Kidney (tissue), 22 donors: ENCODE measurements at places on chromosomes 16 and 17. TPM values are rescaled to one million over a fixed set of nuclear protein-coding genes. Genes with fewer than 3 reads are reported as not detected.

DNA sequence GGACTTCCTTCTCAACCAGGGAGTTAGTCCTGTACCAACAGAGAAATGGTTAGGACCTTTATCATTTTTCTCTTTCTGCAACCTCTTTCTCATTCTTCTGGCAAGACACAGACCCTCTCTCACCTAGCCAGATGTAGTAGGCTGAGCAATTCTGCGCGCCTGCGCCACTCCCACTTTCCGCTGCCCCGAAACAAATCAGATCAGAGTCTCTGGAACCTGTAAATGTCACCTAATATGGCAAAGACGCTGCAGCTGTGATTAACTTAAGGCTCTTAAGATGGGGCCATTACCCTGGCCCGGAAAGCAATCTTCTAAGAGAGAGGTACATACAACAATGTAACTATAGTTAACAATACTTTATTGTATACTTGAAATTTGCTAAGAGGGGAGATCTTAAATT, 94.3 kb upstream of the ASIC2 start:
- no peak overlapping the region for H3K27ac ChIP-seq
- H3K4me1 ChIP-seq = peaks cover 2% of the 10 kb centered on the region
- H3K36me3 ChIP-seq = no peaks in the 10 kb centered on the region
- H3K27me3 ChIP-seq = no peaks in the 10 kb centered on the region
- no peak for DNase-seq
- H3K4me3 ChIP-seq = no peak overlapping the region

DNA sequence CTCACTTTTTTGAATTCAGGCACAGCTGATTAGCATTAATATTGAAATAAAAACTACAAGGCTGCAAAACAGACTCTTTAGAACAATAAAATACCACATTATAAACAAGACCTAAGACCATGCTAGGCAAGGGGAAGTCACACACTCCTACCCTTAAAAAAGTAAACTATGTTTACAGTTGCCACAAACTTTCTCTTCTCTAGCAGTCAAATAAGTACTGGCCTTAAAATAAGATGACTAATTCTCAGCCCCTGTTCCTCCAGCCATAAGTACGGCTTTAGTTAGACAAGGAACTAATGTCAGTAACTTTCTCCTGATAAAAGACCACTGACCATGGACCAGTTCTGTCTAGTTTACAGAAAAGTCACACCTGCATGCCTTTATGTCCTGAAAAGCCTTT, 19.5 kb upstream of the CPHXL start:
- DNase-seq = no peak
- no peaks in the 10 kb centered on the region for H3K36me3 ChIP-seq
- H3K4me3 ChIP-seq = no peak overlapping the region
- H3K27me3 ChIP-seq = no peaks in the 10 kb centered on the region

DNA sequence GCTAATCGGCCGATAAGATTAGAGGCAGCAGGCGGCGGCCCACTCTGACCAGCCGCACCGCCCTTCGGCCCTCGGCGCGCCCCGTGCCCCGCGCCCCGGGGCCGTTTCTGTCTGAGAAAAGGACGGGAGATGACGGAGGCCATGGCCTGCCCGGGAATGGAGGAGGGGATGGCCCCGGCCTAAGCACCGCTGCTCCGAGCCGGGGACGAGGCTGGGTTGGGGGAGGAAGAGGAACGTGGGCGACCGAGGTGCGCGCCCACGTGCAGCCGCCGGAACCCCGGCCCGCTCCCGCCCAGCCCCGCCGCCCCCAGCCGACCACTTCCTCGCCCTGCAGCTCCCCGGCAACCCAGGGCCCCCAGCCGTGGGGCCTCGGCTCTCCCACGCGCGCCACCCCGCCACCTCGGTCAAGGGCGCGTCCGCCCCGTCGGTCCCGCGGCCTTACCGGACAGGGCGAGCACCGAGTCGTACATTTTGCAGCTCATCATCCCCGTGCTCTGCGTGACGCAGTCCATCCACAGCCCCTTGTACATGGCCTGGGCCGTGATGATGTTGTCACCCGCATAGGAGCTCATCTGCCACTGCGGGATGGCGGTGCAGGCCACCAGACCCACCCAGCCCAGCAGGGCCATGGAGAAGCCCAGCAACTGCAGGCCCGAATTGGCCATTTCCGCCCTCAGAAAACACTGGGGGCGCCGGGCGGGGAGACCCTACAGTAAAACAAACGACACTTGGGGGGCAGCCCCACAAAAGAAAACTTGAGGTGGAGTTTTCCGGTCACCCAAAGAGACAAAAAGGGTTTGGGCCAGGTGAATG, 693 bp downstream of the CLDN7 start:
- H3K4me1 ChIP-seq = peaks cover 21% of the 10 kb centered on the region
- DNase-seq = no peak
- H3K27ac ChIP-seq = peak overlapping the region; percentile 89
- peak overlapping the region; percentile 57 for H3K4me3 ChIP-seq
- H3K27me3 ChIP-seq = no peaks in the 10 kb centered on the region
- peaks cover 4% of the 10 kb centered on the region for H3K36me3 ChIP-seq

- H3K4me1 ChIP-seq = peaks cover 6% of the 10 kb centered on the region
- no peak for DNase-seq
- H3K36me3 ChIP-seq = no peaks in the 10 kb centered on the region
These were observed 78.3 kb downstream of the NLK start for GRCh38 chr17:28120766-28121165.

DNA sequence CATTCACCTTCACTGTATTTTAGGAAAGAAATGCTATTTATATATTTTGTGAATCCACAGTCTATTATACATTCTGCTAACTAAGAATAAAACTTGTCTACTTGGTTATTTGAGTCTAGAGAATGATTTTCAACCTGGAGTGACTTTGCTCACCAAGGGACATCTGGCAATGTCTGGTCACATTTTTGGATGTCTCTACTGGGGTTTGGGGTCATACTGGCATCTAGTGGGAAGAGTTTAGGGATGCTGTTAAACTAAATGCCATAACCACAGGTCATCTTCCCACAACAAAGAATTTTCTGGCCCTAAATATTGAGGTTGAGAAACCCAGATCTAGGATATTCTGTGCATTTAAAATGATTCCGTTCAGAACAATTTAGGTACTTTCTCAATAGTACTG, 26.0 kb downstream of the KCNJ16 start:
- no peak for DNase-seq
- no peaks in the 10 kb centered on the region for H3K4me1 ChIP-seq
- H3K27ac ChIP-seq = no peak overlapping the region
- H3K36me3 ChIP-seq = peaks cover 19% of the 10 kb centered on the region

UBTF gene
- 98.8 TPM for total RNA-seq

GRCh38 chr16:78134944-78135619, 35.6 kb downstream of the WWOX start:
- H3K4me1 ChIP-seq = no peaks in the 10 kb centered on the region
- H3K27ac ChIP-seq = no peak overlapping the region
- DNase-seq = no peak
- no peak overlapping the region for H3K4me3 ChIP-seq

- H3K27me3 ChIP-seq = no peaks in the 10 kb centered on the region
- H3K4me1 ChIP-seq = no peaks in the 10 kb centered on the region
- no peaks in the 10 kb centered on the region for H3K36me3 ChIP-seq
These were observed 947.5 kb downstream of the CDH11 start for GRCh38 chr16:64174327-64174726.

CES1 gene
- total RNA-seq = 11.9 TPM

DNA sequence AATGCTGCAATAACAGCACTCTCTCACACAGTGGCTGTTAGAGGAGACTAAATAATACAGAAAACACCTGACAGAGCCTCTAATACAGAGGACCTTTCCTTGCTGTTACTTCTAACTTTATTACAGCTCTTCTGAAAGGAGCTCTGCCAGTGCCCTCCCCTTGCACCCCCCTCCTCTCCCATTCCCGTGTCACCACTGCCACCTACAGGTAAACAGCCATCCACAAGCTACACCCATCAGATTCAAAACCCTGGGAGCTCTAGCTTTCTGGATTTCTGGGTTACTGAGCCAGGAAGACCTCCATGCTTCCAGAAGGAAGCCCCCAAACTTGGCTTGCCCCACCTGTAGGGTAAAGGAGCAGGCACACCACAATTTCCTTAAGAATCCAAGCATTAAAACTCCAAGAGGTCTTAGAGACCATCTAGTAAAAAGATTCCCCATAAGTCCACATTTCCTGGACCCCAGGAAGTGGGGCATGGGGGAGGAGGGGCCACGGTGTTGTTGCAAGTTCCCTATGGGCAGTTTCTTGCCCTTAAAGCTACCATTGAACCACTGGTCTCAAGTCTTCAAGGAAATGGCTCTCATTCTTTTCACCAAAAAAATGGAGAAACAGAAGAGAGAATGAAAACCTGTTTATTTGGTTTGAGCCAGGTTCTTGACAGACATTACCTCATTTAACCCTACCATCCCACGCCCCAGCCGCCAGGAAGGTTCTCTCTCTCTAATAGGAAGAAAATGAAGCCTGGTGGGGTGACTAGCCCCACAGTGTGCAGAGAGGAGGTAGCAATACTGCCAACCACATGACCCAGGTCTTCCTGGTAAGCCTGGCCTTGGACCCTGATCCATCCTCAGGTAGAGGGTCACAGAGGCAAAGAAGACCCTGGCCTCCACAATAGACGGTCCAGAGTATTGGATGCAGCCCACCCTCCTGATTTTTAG, 52.8 kb downstream of the TOM1L2 start:
- H3K27me3 ChIP-seq = no peaks in the 10 kb centered on the region
- H3K4me1 ChIP-seq = peaks cover 16% of the 10 kb centered on the region
- no peak overlapping the region for H3K4me3 ChIP-seq
- DNase-seq = no peak

- H3K36me3 ChIP-seq = no peaks in the 10 kb centered on the region
- no peaks in the 10 kb centered on the region for H3K27me3 ChIP-seq
- H3K4me3 ChIP-seq = peak overlapping the region; percentile 84
- no peak for DNase-seq
These were observed 393 bp upstream of the PSMB10 start for GRCh38 chr16:67936880-67937605.

CORO6 gene
- 5.9 TPM for total RNA-seq

DNA sequence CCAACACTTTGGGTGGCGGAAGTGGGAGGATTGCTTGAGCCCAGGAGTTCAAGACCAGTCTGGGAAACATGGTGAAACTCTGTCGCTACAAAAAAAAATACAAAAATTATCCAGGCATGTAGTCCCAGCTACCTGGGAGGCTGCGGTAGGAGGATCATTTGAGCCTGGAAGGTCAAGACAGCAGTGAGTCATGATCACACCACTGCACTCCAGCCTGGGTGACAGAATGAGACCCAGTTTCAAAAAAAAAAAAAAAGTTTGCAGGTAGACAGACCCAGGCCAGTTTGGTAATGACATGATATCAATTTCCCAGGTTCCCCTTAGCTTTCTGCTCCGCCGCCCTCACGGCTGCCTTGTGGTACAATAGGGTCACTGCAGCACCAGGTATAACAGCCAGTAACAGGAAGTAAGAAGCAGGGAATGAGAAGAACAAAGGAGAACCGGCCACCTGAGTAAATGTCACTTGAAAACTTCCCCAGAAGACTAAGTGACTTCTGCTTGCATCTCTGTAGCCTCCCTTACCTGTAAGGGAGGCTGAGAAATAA, 201.2 kb upstream of the HSBP1 start:
- H3K27ac ChIP-seq = no peak overlapping the region
- H3K4me1 ChIP-seq = no peaks in the 10 kb centered on the region
- no peaks in the 10 kb centered on the region for H3K36me3 ChIP-seq
- no peaks in the 10 kb centered on the region for H3K27me3 ChIP-seq
- DNase-seq = no peak

SNAI3 gene
- total RNA-seq = 2.3 TPM

DNA sequence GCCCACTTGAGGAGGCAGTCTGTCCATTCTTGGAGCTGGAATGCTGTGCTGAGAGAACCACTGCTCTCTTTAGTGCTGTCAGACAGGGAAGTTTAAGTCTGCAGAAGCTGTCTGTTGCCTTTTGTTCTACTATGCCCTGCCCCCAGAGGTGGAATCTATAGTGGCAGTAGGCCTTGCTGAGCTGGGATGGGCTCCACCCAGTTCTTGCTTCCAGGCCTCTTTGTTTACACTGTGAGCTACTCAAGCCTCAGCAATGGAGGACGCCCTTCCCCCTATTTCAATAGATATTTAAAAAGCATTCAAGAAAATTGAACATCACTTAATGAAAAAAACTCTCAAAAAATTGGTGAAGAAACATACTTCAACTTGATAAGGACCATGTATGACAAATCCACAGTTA, 313.5 kb downstream of the PHKB start:
- H3K27ac ChIP-seq = no peak overlapping the region
- no peaks in the 10 kb centered on the region for H3K27me3 ChIP-seq
- no peak for DNase-seq
- H3K4me3 ChIP-seq = no peak overlapping the region
- no peaks in the 10 kb centered on the region for H3K4me1 ChIP-seq
- H3K36me3 ChIP-seq = no peaks in the 10 kb centered on the region

KRT39 gene
- total RNA-seq = not detected

TMEM88 gene
- 17.6 TPM for total RNA-seq

PPM1E gene
- 0.82 TPM for total RNA-seq

MIEF2 gene
- total RNA-seq = 25.3 TPM

DNA sequence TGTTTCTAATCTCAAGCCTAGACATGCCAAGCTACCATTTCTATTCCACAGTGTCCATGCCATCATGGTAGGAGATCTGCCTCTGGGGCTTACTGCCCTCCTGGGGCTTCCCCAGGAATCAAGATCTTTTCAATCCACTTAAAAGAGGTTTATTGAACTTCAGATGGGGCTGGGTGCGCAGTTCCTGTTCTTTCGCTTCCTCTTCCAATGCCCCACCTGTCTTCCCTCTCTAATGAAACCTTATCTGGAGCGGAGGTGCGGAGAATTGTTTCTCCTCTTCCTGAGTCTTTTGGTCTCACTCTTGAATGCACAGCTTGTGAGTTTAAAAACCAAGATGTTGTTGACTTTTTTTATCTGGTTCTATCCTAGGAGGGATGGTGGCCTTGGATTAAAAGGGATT, 30.4 kb upstream of the METTL16 start:
- no peak for DNase-seq
- H3K4me3 ChIP-seq = no peak overlapping the region
- H3K4me1 ChIP-seq = no peaks in the 10 kb centered on the region
- no peaks in the 10 kb centered on the region for H3K27me3 ChIP-seq

- H3K27me3 ChIP-seq = no peaks in the 10 kb centered on the region
- H3K4me1 ChIP-seq = no peaks in the 10 kb centered on the region
- H3K36me3 ChIP-seq = no peaks in the 10 kb centered on the region
- no peak overlapping the region for H3K27ac ChIP-seq
- no peak overlapping the region for H3K4me3 ChIP-seq
- no peak for DNase-seq
These were observed 8.7 kb downstream of the SMURF2 start for GRCh38 chr17:64653325-64653984.

DNA sequence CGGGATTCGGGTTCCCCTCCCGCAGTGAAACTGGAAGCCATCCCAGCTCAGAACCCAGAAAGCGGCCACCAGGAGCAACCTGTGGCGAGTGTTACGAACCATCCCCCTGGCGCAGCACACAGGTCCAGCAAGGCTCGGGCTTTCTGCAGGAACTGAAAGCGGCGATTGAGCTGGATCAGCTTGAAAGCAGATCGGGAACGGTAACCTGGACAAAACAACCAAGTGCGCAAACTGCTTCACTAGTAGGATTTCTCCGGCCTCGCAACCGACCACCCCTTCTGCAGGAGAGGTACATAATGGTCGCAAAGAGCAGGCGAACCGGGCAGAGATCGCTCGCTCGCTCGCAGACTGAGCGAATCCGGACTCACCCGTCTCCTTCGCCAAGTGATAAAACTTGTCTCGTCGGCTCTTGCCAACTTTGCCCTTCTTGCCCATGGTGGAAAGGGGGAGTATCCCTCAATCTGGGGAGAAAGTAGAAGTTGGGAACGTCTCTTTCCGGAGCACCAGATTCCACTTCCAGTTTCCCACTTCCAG, 696 bp upstream of the PSMC5 start:
- peak overlapping the region; percentile 99 for H3K27ac ChIP-seq
- peak overlapping the region; percentile 95 for H3K4me3 ChIP-seq
- H3K27me3 ChIP-seq = no peaks in the 10 kb centered on the region
- DNase-seq = peak; percentile 71
- peaks cover 30% of the 10 kb centered on the region for H3K36me3 ChIP-seq
